Suppressor macrophage (primary cell): ENCODE measurements at places on chromosomes 3 and 15.

- peak; percentile 66 for DNase-seq
Observed at GRCh38 chr15:67931861-67932260, 92.0 kb upstream of the RNU6-1 start.

- no peak for DNase-seq
Observed at GRCh38 chr15:84764989-84765388, 16.6 kb downstream of the ZNF592 start.

DNA sequence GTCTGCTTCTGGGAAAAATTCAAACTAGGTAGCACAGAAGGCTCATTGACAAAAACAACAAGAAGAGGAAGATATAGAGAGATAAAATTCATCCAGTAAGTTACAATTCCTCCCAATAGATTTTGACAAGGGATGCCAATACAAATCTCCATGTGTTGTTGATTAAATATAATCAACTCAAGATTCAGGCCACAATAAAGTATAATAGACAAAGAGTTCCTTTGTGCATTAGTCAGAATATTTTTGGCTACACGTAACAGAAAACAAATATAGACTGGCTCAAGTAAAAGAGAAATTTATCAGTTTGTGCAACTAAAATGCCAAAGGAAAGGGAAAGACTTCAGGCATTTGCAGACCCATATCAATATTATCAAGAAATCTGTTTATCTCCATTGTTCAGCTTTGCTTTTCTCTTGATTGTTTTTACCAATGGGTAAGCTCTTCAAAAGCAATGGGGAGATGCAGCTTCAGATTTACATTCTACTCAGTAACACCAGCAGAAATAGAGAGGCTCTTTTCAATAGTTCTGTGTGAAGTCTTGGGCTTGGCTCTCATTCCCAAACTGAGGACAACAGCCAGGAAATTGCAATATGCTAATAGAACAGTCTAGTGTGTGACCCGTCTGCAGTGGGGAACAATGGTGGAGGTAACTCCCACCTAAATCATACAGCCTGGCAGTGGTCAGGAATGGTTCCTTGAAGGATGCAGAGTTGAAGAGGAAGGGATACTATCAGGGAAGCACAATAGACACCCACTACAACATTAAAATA, 77.6 kb upstream of the PROK2 start:
- no peak for DNase-seq

GRCh38 chr3:44434834-44435510, 42.5 kb downstream of the ZNF445 start:
- no peak for DNase-seq

DNA sequence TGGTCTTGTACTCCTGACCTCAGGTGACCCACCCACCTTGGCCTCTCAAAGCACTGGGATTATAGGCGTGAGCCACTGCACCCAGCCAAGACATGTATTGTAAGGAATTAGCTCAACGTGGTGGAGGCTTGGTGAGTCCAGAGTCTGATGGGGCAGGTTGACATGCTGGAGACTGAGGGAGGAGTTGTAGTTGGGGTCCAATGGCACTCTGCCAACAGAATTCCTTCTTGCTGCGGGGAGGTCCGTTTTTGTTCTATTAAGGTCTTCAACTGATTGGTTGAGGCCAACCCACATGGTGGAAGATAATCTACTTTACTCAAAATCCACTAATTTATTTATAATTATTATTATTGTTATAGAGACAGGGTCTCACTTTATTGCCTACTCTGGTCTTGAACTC, 30.1 kb downstream of the PLA2G4D start:
- DNase-seq, result no peak

- DNase-seq, result no peak
Observed at GRCh38 chr3:7272203-7272602, 411.3 kb downstream of the GRM7 start.

- no peak for DNase-seq
Observed at GRCh38 chr15:47603026-47603425, 114.3 kb upstream of the SEMA6D start.

DNA sequence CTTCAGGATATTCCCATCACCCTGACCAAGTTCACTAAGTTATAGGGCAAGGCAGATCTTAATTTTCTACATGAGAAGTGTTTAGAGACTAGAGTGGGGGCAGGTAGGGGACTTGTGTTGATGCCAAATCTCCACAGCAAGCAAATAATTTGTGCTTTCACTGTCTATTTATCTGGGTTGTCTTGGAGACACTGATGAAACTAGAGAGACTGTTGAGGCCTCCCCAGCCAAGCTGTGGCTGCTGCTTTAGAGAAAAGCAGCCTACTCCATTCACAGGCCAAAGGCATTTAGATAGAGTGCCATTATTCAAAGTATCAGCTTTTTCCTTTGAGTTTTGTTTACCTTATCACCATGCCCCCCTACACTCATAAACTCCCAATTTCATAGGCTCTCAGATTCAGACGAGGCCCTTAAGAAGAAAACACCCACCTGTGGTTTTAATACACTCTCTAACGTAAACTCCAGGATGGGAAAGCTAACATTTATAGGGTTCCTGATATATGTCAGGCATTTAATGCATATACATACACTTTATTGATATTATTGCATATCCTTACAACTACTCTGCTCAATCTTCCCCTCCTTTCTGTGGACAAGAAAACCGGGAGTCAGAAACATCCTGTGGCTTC, 130.4 kb upstream of the FOXB1 start:
- no peak for DNase-seq

GRCh38 chr3:124786511-124787241, 56.4 kb downstream of the UMPS start:
- peak; percentile 53 for DNase-seq

DNA sequence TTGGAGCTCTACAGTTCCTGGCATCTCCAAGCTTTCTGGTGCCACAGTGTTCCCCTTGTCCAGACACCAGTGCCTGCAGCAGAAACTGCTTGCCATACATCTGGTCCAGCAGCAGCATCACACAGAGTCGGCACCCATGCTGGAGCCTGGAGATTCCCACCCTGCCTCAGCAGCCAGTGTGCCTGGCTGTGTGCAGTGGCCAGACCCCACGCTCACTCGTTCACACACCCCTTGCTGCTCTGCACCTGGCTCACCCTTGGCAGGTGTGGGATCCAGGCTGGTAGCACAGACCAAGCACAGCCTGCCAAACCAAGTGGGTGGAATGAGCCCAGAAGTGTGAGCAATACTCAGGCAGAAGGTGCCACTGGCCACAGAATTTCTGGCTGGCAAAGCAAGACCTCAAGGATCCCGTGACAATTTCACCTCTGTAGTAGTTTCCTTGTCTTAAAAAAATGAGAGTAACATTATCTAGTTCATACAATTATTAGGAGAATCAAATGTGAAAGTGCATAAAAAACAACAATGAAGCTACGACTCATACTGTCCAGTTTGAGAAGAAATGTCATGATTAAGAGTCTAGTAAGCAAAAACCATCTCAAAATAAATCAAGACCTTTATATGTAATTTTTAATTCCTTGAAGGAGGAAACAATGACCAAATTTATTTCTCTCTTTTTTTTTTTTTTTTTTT, 22.9 kb upstream of the ZBED2 start:
- no peak for DNase-seq

DNA sequence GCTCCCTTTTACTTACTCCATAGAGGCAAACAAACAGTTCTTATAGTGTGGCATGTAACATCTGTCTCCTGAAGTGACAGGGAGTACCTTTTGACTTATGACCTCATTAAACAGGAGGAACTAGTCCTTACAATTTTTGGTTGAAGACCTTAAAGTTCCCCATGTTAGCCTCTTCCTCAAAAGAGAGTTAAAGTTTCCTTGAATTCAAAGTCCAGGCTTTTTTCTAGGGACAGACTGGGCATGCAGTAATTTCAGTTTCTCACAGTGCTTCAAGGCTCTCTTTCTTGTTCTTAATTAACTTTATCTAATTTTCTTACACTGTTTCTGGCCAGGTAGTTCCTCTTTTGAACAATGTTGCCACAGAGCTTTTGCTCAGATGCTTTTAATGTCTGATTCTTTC, 12.1 kb downstream of the GOLM2 start:
- DNase-seq, result peak; percentile 67

DNA sequence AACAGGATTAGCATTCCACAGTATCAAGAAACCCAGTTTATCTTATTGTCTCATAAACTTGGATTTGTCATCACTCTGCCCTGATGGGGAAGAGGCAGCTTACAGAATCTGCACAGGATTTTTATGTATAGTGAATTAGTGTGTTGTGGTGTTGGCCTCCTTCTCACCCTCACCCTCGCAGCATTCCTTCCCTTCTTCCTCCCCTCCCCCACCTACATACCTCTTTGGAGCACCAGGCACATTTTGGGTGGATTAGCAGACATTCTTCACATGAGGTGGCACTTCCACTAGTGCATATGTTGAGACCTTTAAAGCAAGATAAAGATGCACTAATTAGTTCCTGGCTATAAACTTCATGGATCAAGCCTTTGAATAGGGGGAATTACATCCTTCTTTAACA, 13.9 kb downstream of the ITGB5 start:
- DNase-seq, result no peak

GRCh38 chr3:187066228-187066995, 72.9 kb downstream of the RPL39L start:
- DNase-seq, result no peak

- no peak for DNase-seq
Observed at GRCh38 chr15:62941699-62942098, 100.8 kb upstream of the TPM1 start.

DNA sequence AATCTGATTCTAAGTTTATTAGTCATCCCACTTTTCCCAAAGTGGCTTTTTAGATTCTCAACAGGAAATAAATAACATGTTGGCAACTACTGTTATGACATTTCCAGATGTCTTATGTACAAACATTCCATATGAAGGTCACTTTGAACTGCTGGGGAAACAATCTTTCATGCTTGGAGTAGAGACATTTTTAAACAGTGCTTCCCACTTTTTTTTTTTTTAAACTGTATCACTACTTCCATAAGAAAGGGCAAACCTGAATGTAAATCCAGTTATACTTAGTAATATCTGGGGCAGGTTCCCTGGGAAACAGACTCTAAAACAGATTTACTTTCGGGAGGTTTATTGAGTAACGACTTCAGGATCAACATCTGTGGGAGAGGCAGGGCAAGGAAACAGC, 473.8 kb downstream of the TAFA4 start:
- no peak for DNase-seq

DNA sequence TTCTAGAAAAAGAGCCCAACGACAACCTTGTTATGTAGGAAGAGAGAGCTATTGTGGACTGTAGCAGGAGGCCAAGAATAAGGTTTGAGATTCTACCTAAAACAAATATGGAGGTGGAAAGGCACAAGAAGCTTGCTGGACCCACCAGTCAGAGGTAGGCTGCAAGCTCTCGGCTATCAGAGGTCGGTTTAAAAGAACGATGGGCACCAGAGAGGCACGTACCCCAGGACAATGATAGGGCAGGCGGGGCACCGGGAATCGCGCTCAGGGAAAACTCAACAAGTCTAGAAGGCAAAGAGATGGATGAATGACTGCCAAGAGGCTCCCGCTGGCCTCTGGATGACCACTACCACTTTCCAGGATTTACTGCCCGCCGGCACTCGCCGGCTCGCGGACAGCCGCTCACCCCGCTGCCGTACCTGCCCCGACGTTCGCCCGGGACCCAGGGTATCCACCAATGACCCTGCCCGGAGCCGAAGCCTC, 1.1 kb downstream of the HDGFL3 start:
- no peak for DNase-seq

DNA sequence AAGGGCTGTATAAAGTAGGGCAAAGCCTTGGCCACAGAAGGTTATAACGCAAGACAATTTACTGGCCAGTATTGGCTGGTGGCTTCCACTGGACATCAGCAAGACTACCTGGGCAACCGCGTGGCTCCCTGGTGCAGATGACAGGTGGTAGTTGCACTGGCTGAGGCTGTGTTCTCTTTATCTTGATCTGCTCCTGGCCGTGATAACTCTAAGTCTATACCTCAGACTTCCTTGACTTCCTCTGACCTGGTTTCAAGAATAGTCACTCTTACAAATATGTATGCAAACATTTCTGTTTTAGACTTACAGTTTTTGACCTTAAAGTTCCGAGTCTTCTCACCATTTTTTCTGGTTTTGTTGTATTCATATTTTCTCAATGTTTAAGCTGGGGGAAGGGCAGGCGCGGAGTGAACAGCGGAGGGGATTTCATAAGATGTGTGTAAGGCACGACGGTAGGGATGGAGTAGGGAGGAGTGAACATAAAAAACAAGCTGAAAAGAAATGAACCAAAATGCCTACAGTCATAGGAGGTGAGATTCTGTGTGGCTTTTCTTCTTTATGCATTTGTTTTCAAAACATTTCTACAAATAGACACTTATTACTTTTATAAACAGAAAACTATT, 15.2 kb upstream of the TMEM212 start:
- no peak for DNase-seq

- peak; percentile 85 for DNase-seq
Observed at GRCh38 chr3:44729384-44729910, at the start of gene ZNF501. Gene ZNF501 (plus strand): TSS chr3:44729635. CDS start chr3:44734422, 4,787 bp downstream.

DNA sequence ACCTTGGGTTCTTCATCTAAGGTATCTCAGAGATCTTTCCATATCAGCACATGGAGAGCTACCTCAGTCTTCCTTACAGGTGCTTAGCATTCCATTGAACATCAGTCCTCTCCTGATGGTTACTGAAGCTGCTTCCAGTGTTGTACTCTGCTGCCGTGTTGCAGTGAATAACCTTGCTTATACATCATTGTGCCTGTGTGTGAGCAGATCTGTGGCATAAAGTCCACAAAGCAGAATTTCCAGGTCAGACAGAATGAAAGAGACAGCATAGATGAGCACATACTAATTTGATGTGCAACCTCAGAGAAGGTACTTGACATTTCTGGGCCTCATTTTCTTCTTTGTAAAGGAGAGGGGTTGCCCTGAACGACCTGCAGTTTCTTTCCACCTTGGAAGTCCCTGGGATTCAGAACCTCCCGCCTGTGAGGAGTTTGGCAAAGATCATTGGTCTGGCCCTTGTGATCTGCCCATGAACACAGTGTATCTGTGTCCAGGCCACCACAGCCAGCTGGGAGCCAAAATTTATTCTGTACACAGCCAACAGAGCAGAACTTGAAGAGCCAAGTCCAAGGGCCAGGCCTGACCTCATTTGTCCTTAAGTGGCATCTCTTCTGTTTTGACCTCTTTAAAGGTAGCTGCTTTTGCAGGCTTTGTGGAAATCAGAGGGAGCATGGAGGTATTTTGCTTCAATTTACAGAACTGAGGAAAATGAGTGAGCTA, 57.2 kb upstream of the SLC7A14 start:
- DNase-seq, result no peak

DNA sequence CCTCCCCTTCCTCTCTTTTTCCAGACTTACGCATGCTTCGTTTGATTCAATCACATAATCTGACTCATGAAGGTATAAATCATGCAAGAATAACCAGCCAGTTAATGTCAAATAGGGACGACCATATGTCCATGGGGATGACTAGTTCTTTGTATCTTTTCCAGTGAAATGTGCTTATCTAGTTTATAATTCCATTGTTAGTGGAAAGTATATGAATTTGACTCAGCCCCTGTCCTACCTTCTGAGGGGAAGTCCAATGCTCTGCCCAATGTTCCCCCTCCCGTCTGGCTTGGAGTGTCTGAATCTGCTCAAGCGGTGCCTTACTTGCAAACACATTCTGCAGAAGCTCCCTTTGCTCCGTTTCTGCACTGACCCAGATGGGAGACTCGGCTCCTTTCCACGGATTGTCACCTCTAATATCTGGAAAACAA, 55.0 kb upstream of the EPHB3 start:
- no peak for DNase-seq

GRCh38 chr3:131329774-131330173, 51.8 kb upstream of the NUDT16 start:
- DNase-seq, result no peak
